ENCODE measurements at places on chromosomes 1 and 21. TPM values are rescaled to one million over a fixed set of nuclear protein-coding genes. Genes with fewer than 3 reads are reported as not detected.

The RHOU gene
- total RNA-seq, result 0.54 TPM

The DRAXIN gene
- total RNA-seq, result 0.27 TPM

The ZNF281 gene
- total RNA-seq, result 17.5 TPM

The NES gene
- total RNA-seq, result under 0.01 TPM

The HRNR gene
- under 0.01 TPM for total RNA-seq

DNA sequence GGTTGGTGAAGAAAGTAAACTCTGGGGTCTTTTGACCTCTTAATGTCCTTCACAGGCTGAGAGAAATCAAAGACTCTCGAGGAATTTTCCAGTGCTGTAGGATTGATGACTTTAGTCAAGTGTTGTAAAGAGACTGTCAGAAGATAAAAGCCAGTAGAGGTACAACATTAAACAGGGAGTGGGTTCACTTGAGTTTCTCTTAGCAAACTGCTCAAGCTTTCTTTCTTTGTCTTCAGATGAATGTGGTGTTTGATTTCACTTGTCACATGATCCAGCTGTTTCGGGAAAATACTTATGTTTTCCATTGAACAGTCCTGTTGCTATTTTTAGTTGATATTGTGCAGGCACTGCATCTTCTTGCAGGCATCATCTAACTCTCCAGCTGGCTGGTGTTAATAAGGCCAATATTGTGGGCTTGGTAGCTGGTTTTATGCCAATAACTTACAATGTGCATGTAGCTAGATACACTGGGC, 45.6 kb downstream of the XCL2 start:
- DNase-seq, result no peak

DNA sequence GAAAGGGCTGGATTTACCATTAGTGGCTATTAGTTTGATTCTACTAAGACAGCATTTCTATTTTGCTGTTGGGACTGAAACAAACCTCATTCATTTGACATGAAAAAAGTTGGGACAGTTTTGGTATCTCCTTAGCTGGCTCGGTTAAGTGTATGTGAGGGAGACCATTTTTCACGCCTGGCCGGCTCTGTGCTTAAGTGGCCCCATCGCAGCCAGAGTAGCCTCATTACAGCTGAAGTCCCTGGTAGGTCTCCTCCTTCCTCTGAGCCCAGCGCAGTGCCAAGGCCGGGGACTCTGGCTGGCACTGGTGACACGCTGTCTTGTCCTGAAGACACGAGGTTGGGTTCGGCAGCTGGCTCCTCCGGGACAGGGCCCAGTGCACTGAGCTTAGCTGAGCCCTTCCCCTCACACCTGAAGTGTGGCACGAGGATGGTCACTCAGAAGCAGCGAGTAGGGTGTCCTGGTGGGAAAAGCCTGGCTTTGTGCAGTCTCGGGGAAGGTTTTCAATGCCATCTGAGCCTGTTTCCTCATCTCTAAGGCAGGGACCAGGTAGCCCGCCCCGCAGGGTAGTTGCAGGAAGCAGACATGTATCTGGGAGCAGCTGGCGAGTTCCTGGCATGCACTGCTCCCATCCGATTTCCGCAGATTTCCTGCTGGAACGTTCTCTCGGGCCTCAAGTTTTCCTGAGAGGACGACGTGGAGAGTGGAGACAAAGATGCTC, 196.5 kb downstream of the DYRK1A start:
- no peak for DNase-seq

DNA sequence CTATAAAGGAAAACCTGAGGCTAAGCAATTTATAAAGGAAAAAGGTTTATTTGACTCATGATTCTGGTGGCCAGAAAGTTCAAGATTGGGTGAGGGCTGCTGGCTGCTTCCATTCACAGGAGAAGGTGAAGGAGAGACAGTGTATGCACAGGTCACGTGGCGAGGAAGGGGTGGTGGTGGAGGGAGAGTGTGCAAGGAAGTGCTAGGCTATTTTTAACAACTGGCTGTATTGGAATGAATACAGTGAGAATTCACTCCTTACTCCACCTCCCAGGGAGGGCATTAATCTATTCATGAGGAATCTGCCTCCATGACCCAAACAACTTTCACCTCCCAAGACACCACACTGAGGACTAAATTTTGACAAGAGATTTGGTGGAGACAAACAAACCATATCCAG, 51.0 kb downstream of the SYDE2 start:
- DNase-seq, result no peak

DNA sequence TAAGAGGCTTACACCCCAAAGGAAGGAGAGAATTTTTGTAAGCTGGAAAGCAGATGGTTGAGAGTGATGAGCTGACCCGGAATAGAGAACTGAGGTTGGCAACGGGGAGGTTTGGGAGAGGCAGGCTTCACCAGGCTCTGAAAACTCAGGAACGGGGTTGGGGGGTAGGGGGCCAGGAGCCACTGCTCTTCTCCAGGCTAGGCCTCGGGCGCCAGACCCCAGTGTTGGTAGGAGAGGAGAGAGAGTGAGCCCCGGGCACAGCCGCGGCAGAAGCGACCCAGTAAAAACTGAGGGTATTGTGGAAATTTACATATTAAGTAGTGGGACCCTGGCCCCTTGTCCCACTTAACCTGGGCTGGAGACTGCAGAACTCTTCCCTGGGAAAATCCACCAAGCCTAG, 45.7 kb downstream of the GPR161 start:
- no peak for DNase-seq

GRCh38 chr1:54158071-54158470, 5.3 kb upstream of the CDCP2 start:
- no peak for DNase-seq

GRCh38 chr1:87131809-87132283, 196.8 kb upstream of the LMO4 start:
- DNase-seq, result peak; percentile 81

- DNase-seq, result no peak
Measured at GRCh38 chr1:14852291-14852690, 253.8 kb downstream of the KAZN start.

- DNase-seq, result no peak
Measured at GRCh38 chr1:111157431-111157830, 17.4 kb downstream of the CEPT1 start.

- no peak for DNase-seq
Measured at GRCh38 chr1:164853146-164853545, 294.2 kb downstream of the PBX1 start.

DNA sequence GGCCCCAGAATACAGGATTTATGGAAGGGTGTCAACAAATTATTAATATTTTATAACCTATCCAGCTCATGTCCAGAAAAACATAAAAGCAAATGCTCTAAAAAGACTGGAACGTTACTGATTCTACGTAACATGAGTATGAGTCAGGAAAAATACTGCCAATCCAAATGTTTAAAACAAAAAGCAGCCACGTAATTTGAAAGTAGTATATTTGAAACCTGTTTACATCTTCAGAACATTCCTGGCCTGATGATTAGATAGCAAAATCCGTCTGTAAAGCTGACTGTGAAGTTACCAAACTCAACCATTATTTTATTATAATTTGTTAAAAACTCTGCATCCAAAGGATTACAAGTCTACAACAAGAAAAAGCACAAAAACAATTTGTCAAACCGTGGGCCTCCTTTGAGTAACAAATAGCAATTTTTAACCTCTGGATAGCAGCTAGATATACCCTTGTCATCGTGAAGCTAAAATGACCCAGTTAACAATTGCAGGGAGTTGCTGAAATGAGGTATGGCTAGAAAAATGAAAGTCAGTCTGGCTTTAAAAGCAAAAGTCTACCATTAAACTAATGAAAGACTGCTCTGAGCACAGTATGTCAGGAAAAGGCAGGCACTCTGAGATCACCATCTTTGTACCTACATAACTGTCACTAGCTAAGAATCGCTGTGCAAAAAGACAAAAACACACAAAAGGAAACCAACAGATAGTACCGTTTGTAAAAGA, 1.2 kb downstream of the UBR4 start:
- DNase-seq, result no peak

GRCh38 chr1:19310720-19311502, 1.0 kb downstream of the AKR7A2 start:
- no peak for DNase-seq

GRCh38 chr1:25615172-25615541, 1.4 kb upstream of the MAN1C1 start:
- no peak for DNase-seq

DNA sequence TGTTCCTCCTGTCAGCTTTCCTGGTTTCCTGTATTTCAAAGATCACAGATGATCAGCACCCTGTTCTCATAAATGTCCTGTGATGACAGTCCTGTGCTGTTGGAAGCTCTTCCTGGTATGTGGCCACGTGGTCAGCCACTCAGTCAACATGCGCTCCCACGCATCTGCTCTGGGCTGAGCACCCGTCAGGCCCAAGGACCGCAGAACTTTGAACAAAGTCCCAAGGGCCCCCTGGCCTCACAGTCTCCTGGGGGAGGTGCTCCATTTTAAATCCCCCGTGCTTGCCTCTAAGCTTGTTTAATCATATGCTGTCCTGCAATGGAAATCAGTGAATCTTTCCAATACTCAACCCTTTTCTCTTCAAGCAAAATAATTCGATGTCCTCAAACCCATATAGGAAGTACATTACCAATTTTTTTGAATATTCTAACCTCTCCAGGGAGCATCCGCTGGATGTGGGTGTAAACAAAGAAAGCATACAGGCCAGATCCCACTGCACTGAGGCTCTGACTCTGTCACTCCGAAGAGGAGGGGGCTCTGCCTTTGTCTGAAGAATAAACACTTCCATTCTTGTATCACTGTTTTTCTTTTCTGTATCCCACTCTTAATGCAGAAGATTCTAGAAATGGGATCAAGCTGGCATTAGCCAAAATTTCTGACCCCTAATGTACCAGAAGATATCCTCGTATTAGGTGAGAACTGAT, 250.3 kb downstream of the SDCCAG8 start:
- no peak for DNase-seq

DNA sequence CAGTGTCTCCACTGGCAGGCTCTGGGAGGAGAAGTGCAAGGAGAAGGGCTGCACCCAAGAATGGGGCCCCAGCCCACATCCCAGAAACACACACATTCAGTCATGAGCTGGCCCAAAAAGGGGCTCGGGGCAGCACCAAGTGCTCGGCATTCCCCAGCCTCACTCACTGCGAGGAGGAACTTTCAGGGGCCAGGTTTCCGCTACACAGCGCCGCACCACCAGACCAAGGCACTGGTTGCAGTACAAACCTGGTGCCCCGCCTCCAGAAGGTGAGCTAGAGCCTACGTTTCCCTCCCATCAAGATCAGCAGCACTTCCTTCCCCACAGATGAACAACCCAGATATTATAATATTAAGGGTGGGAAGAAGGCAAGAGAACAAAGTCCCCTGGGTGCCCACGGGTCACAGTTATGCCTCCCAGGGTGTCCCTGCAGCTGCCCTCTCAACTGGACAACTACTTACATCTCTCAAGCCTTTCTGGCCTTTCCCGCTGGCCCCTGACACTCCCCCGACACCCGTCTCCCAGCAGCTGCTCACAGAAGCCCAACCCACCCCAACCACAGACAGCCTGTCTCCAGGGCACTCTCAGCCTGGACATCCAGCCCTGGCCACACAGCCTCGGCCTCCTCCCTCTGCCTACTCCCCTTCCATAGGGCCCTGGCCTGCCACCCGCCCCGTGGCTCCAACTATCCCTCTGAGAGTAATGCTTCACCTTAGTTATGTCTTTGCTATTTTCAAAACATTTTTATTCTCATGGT, 3.8 kb downstream of the PBXIP1 start:
- peak; percentile 36 for DNase-seq

DNA sequence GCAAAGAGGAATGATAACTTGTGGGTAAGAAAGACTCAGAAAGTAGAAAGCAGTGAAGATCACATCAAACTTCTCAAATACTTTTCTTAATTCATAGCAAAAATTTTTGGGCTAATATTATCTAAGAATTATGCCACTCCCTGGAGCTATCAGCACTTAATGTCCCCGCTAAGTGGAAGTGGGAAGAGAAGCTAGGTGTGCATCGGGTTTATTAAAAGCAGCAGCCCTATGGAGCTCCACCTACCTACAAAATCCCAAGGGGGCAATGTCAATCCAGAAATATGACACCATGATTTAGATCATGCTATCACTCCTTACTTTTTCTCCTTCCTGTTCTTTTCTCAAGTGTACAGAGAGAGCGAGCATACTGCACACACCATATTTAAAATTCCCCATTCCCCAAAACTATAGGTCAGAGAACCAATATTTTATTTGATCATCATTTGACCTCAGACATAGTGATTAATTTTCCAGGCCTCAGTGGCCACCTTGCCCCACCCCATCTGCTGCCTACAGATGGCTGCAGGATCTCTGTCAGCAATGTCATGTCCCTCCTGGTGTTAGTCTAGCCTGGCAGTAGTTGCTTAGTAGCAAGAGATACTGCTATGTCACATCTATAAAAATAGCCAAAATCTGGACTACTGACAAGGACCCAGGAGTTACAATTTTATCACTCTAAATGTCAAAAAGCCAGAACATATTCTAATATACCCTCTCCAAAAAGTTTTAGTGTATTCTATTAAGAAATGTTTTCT, 66.6 kb downstream of the MAP3K21 start:
- no peak for DNase-seq

DNA sequence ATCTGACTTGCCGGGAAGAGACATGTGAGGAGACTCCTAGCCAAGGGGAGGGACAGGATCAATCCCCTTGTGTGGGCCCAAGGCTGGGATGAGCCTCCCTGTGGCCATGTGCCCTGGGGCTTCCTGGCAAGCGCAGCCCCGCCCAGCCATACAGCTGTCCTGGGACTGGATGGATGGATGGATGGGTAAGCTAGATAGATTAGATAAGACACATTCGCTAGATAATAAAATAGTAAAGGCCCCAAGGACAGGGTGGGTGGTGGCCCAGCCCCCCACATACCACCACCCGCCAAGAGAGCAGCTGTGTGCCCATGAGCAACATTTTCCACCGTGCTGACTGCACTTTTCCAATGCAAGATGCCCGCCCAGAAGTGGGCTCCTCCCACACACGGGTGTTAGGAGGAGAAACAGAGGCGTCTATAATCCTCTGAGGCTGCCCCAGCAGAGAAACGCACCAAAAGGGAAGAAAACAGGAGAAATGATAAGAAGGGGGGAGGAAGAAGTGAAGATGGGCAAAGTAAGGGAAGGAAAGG, 25.1 kb downstream of the ZBTB17 start:
- DNase-seq, result peak; percentile 44

GRCh38 chr1:42177541-42177981, 13.0 kb upstream of the GUCA2A start:
- DNase-seq, result no peak

DNA sequence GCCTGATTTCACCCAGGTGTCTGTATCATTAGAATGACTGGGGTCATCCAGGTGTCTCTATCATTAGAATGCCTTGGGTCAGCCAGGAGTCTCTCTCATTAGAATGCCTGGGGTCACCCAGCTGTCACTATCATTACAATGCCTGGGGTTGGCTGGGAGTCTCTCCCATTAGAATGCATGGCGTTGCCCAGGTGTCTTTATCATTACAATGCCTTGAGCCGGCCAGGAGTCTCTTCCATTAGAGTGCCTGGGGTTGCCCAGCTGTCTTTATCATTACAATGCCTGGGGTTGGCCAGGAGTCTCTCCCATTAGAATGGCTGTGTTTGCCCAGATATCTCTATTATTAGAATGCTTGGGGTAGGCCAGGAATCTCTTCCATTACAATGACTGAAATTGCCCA, 61.6 kb downstream of the RNF187 start:
- DNase-seq, result no peak

GRCh38 chr1:27341525-27342252, at the start of gene SYTL1:
SYTL1 (plus strand) TSS chr1:27342022; CDS start chr1:27345335, 3,313 bp downstream.
- peak; percentile 84 for DNase-seq
